ENCODE measurements at places on chromosomes 7 and 10.

- DNase-seq: peak; percentile 43
Measured at GRCh38 chr10:34811968-34812514, 3.1 kb downstream of the PARD3 start.

DNA sequence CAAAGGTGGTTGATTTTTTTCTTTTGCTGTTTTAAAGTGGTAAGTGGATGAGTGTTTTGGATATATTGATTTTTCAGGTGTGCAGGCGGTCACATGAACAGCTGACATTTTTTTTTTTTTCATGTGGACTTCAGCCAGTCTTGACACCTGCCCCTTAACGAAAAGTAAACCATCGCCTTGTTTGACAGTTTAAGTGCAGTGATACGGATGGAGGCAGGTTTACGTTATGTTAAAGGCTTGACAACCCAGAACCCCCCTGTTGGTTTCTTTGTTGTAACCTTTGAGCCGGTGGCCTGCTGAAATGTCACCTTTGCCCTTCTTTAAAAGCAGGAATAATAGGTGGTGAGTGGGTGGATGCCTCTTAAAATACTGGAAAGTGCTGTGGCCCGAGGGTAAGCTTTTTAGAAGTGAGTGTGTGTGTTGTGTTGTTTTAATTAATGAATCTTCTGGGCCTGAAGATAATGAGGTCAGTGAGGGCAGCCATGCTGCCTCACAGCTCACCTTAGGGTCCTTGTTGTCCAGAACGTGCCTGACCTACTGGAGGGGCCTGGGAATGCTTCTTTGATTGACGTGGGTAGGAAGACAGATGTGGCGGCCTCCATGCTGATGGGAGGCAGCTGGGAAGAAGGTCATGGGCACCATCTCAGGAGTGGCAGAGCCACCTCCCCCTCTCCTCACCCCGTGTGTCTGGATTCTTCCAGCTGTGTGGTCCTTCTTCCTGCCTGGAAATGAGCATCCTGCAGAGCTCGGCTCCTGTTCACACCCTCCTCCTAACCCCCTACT lies 69.8 kb downstream of the TCF7L2 start:
- DNase-seq: no peak

- DNase-seq: peak; percentile 28
Measured at GRCh38 chr10:97889461-97890265, 40.0 kb downstream of the GOLGA7B start.

- DNase-seq: no peak
Measured at GRCh38 chr7:141043616-141044015, 28.9 kb upstream of the MRPS33 start.

DNA sequence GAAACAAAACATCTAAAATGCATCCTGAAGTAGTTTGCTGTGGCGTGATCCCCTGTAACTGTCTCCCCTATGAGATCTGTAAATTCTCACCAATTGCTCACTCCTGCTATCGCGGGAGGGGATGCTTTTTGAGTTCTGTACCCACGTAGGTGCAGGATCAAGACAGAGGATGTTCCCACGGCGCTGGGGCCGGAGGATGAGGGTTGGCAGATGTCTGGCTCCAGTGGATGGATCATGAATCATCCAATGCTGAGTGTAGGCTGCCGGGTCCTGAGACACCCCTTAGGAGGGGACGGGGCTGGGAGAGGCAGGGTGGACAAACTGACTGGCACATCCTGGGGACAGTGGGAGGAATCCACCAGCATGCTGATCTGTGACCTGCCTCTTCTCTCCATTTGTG lies 224.4 kb downstream of the USP6NL start:
- DNase-seq: no peak

- DNase-seq: peak; percentile 29
Measured at GRCh38 chr10:133357285-133358161, at the start of gene FUOM. Gene FUOM, minus strand, starts transcription at chr10:133358019. Its CDS starts 12 bp downstream, at chr10:133358007.

DNA sequence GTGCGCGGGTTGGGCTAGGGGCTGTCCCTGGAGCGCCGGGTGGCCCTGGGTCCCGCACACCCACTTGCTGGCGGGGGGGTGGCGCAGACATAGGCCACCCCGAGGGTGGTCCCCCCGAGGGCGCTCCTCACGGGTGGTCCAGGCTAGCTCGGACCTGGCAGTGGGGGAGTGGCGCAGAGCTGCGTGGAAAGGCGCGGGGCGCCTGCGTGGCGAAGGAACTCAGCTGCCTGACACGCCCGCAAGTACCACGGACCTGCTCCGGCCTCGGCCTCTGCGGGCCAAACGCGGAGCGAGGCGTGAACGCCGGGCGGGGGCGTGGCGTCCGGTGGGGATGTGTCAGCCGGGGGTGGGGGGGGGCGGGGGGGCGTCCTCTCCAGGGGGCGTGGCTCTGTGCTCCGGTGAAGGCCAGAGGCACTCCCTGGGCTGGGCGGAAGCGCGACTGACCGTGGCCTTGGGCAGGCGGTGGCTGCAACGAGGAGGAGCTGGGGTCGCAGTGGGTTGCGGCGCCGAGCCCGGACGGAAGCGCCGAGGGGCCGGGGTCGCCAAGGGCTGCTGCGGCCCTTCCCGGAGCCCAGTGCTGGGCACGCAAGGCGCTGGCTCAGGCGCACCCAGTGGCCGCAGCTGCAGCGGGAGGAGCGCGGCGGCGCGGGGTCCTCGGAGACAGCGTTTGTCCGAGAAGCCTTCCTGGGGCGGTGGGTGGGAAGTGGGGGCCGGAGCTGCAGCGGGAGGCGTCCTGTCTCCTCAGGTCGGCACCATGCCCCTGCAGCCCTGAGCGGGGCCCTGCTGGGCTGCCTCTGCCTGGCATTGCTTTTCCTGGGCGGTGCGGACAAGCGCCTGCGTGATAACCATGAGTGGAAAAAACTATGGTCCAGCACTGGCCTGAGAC lies 58.9 kb upstream of the NUPR2 start:
- no peak for DNase-seq

DNA sequence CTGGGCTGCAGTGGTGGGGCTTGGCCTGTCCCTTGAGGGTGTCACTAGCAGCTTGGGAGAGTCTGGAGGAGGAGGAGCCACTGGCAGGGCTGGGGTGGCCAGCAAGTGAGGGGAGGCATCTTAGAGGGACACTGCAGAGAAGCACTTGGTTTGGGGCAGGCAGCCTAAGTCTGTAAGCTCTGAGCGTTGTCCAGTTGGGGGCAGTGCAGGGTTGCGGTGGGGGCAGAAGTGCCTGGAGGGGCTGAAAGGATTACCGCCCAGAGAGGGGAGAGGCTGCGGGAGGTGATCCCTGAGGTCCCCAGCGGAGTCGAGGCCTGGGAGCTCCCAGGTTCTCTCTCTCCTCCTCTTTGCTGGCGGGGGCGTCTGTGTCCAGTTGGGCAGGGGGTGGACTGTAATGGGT lies 7.4 kb downstream of the ADCYAP1R1 start:
- DNase-seq: no peak

DNA sequence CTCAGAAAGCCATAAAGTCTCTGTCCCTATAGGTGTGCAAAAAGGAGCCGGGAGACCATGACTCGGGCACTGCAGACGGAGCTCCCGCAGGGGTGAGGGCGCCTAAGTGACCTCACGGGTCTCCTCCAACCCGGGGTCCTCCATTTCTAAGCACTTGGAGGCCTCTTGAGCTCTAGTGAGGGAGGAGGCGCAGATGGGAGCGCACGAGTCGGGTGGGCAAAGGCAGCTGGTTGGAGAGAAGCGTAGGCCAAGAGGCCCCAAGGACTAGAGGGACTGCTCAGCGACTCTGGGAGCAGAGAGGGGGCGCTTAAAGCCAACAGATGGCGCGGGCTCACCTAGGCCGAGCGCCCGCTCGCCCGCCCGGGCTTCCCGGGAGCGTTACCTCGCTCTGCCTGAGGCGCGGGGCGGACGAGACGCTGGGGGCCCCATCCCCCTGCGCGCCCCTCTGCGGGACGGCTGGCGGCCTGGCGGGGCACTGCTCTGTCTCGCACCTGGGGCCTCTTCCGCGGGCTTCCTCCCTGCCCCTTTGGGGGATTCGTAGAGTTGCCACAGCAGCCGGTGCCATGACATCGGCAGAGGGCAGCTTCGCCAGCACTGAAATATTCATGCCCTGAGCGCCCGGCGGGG lies 523 bp upstream of the CDH23 start:
- DNase-seq: no peak

DNA sequence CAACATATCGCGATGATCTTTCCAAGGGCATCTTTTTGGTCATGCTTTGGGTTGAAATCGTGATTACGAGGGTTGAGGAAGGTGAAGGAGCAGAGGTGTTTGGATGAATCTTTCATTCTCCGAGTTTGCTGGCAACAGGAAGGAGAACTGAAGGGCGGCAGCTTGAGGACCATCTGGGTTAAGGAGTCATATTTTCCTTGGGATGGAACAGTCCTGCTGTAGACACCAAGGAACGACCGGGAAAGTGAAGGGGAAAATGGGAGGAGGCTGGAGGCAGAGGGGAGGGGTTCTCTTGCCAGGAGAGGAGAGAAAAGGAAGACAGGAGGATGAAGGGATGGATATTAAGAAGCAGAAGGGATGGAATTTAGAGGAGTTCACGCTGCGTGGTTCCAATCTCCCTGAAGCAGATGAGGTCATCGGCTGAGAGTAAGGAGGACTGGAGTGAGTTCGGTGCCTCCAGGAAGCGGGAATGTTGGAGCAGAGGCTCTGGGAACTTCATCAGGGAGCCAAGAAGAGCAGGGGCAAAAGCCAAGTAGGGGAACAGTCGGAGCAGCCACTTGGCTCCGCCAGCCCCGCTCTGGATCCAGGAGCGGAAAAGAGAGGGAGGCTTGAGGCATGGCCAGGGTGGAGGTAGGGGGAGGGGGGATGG lies 116.6 kb upstream of the GALNT17 start:
- no peak for DNase-seq

DNA sequence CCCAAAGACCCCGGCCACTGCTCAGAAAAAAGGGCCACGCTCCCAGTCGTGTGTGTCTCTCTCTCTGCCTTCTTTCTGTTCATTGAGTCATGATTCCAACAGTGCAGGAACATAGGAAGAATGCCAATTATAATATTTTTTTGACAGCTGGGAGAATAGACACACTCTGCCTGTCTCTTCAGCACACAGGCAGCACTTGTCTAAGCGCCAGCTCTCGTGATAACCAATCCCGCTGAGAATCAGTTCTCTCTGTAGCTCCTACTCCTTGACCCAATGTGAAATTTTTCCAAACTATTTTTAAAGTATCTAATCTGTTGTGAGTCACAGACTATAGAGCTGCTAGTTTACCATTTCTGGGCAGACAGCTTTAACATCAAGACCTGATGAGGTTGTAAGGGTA lies 145.7 kb upstream of the RHEB start:
- peak; percentile 96 for DNase-seq

DNA sequence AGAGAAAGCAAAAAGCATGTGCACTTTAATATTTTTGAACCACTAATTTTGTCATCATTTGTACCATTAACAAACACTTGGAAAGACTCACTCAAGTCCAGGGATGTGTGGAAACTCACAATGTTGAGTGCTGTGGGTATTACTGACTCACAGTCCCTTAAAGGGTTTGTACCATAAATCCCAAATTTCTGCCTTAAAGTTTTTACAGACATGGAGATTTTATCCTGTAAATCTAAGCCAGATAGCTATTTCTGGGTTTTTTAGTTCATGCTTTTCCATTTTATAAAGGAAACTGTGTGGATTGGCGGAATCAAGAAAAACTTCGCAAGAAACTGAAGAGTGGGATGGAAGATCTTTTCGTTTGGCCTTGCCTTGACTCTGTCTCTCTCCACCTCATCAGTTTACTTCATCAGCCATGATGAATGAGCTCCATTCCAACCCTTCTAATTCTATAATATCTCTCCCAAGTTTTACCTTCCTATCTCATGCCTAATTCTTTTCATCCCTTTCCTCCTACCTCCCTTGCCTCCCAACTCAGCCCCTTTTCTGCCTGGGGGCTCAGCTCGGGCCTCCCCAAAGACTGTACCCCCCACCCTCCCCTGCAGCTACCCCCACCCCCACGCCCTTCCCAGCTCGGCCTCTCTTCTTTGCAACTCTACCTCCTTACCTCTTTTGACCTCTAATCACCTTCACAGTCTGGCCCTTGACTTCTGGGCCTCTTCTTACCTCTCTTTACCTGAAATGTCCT lies 218.5 kb upstream of the MKLN1 start:
- peak; percentile 56 for DNase-seq

- no peak for DNase-seq
Measured at GRCh38 chr10:122774231-122774630, 71.4 kb downstream of the CUZD1 start.

DNA sequence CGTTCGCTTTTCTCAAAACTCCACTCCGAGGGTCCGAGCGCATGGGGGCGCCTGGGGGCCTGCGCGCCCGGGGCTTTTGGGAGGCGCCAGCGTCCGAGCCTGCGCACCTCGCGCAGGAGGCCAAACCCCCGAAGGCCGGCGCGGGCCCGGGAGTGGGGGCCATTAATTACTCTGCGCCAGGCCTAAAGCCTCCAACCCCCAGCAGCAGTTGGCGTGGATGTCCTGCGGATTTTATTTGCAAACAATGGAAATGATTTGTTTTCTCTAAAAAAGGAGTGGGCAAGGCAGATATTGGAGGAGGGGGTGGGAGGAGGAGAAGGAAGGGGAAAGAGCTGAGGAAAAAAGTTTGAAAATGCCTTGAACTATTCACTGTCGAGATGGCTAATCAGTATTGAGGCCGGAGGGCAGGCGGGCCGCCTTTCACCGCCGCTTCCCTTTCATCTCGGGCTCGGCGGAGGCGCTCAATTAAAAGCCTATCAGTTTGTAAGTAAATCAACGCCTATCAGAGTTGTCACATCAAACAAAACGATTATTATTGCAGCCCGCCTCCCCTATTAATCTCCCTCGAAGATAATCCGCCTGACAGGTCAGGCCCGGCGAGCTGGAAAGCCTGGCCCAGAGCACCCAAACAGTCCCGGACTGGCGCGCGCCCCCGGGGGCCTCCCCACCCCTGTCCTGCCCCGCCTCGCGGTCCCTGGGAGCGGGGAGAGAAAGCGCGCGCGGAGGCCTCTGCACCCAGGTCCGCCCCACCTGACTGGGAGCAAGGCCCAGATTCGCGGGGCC lies 3.4 kb upstream of the ZNF503 start:
- DNase-seq: no peak

- DNase-seq: no peak
Measured at GRCh38 chr10:12444981-12445700, 95.8 kb downstream of the CAMK1D start.

GRCh38 chr7:143351574-143351973 lies 10.9 kb downstream of the FAM131B start:
- DNase-seq: no peak

DNA sequence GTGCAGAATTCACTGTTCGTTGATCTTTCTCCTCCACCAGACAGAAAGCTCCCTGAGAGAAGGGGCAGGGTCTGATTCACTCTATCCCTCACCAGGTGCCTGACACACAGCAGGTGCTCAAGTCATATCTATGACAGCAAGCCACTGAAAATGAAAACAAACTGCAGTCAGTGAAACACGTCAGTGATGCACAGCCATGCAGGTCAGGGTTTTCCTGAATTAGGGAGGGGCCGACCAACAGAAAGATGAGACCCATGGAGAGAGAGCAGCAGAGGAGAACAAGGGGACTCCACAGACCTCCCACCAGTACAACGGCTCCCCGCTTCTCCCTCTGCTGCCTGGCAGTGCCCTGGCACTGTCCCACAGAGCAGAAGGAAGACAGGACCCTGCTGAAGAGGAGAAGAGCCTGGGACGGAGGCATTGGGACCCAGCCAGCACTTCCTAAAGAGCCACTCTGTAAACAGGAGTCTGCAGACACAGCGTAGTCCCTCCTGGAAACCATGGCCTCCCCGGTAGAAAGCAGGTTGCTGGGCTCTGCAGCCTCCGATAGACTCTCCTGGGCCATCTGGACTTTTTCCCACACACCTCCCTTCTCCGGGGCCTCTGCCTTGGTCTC lies 50.3 kb downstream of the FAM53B start:
- no peak for DNase-seq
